ENCODE measurements at places on chromosomes 7 and 10.

GRCh38 chr10:76430061-76430645 is 998.7 kb downstream of the LRMDA start:
- DNase-seq, result no peak

DNA sequence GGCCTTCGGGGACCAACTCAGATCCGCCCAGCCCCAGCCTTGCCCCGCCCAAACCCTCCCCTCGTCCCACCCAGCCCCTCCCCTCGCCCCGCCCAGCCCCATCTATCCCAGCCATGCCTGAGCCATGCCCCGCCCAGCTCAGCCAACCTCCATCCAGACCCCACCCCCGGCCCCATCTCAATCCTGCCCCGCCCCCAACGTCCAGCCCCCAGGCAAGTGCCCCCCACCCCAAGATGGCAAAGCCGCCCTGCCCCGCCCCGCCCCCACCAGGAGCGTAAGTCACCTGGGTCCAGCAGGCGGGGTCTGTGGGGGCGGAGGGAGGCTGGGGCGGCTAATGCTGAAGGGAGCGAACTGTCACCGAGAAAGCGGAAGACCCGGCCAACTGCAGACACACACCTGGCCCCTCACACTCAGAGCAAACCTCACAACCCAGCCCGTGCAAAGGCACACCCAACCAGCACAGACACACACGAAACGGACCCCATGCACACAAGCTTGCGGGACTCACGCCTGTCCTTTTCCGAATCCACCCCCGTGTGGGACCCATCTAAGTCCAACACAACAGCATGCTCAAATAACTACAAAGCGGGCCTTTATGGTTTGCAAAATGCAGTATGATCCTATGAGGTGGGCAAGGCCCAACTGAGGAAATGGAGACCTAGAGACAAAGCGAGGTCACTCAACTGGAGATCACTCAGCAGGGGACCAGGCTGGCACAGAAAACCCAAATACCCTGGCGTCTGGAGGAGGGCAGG is 11.5 kb upstream of the OGA start:
- peak; percentile 72 for DNase-seq

DNA sequence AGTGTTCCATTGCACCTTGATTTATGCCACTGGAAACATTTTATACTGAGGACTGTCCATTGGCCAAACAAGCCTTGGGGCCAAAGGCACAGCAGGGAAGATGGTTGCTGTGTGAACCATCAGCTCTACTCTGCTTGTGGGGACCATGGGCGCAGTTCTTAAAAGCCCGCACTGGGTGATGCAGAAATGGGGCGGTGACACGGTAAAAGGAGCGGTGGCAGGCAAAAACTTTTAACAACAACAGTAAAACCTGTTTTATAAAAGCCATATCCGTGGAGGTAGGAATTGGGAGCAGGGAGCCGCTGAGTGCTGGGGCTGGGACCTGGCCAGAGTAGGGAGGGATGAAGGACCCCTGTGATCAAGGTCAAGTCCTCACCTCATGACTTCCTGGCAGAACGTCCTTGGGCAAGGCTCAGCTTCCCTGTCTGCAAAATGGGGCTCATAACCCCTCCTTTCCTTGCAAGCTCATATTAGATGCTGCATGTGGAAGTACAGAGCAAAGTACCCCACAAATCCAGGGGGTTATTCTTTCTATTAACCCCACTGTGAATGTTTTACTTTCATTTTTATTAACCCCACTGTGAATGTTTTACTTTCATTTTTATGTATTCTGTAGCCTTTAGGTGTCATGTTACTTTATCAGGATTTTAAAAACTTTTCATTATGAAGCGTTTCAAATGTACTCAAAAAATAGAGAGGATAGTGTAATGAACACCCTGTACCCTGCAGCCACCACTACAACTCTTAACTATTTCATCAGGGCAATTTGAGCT is 78.3 kb downstream of the GRK5 start:
- no peak for DNase-seq

GRCh38 chr10:132065491-132066105 is at the start of gene JAKMIP3:
JAKMIP3 (plus strand) TSS chr10:132065946; CDS start chr10:132104809, 38,863 bp downstream.
- no peak for DNase-seq

- DNase-seq, result no peak
These were observed 97.8 kb downstream of the GALNT17 start for GRCh38 chr7:71229699-71230098.

- DNase-seq, result peak; percentile 25
These were observed 1.6 kb downstream of the HOXA13 start for GRCh38 chr7:27198138-27198841.

- no peak for DNase-seq
These were observed 49.5 kb upstream of the PPP2R2D start for GRCh38 chr10:131851346-131851745.

GRCh38 chr10:98404571-98405359 is 10.2 kb downstream of the PYROXD2 start:
- DNase-seq, result peak; percentile 37

GRCh38 chr7:106312906-106313305 is 28.1 kb upstream of the NAMPT start:
- no peak for DNase-seq

GRCh38 chr7:99072126-99072525 is 71.8 kb downstream of the SMURF1 start:
- DNase-seq, result no peak

- DNase-seq, result no peak
These were observed 184.8 kb downstream of the AUTS2 start for GRCh38 chr7:69782917-69783684.

DNA sequence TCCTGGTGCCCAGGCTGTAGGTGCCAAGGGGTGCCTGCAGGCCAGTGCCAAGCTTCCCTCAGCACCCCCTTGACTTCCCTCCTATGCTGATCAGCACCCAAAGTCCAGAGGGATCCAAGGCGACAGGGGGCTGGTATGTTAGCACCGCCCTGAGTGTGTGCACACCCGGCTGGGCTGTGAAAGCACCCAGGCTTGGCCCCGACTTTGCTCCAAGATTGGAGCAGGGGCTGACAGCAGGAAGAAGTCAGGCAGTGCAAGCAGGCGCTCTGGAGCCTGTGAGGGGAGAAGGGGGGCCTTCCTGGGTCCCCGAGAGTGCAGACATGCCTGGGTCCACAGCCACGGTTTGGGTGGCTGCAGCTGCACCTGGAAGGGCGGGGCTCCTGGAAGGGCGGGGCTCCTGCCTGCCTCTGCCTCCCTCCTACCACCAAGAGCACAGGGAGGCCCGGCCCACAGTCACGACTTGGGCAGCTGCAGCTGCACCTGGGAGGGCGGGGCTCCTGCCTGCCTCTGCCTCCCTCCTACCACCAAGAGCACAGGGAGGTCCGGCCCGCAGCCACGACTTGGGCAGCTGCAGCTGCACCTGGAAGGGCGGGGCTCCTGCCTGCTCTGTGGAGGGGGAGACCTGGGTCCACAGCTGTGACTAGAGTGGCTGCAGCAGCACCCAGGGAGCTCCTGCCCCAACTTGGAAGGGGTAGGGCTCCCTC is 30.2 kb upstream of the ZMYND11 start:
- DNase-seq, result no peak

GRCh38 chr7:47190462-47190861 is 391.4 kb downstream of the TNS3 start:
- DNase-seq, result no peak

DNA sequence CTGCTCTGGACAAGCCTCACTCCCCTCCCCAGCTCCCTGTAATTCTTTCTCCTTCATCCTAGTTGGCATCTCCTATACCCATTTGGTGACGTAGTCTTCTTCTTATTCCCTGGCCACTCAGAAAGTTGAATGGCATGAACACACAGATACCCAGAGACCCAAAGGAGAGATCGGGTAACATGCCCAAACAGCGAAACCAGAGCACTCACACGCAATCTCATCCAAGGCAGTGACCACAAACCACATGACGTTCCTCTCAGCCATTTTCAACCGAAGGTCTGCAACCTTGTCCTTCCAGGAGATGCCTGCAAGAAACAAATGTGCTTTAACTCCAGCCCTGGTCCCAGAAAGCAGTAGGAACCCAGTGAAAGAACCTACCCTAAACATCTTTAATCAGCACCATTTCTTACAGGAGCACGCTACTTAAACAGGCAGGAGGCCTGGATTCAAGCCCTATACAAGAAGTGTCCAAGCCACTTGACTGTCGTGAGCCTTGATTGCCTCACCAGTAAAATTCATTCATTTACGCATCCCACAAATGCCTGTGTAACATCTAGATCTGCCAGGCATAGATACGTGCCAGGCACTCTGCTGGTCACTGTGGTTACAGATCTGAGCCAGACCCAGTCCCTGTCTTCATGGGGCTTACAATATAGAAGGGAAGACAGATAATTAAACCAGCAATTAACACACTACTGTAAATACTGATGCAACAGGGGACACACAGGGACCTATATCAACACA is 37.1 kb downstream of the XPNPEP1 start:
- no peak for DNase-seq

DNA sequence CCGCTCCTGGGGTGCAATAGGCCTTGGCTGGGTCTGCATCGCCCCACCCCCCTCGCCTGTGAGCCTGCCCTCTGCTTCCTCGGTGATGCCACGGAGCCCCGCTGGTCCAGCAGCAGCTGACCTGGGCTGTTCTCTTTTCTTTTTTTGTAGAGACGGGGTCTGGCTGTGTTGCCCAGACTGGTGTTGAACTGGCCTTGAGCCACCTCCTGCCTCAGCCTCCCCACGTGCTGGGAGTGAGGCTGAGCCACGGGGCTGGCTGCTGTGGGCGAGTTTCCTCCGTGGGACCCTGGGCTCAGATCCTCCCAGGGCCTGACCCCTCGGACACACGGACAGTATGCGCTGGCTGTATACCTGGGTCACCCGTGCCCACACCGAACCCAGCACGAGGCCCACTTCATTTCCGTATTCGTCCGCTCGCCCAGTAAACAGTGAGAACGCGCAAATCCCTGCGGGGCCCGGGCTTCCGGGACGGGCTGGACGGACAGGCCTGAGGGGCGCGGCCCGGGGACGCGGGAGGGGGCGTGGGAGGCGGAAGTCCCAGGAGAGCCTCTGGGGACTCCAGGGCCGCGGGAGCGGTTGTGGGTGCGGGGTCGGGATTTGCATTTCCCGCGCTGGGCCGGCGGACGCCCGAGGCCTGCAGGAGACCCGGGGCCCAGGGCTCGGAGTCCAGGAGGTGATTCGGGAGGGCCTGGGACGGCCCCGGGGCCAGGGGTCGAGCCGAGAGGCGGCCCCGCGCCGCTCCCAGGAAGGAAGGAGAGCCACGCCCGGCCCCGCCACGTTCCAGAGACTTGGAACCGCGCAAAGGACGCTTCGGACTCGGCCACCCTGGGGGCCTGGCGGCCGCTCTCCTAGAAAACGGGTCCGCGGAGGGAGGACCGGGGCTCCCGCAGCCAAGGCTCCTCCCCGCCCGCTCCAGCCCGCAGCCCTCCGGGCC is 57.7 kb upstream of the DNAJB6 start:
- DNase-seq, result no peak

GRCh38 chr10:44980309-44981171 is 1.9 kb upstream of the DEPP1 start:
- no peak for DNase-seq

- no peak for DNase-seq
These were observed 55.7 kb downstream of the RNF133 start for GRCh38 chr7:122643250-122643649.

DNA sequence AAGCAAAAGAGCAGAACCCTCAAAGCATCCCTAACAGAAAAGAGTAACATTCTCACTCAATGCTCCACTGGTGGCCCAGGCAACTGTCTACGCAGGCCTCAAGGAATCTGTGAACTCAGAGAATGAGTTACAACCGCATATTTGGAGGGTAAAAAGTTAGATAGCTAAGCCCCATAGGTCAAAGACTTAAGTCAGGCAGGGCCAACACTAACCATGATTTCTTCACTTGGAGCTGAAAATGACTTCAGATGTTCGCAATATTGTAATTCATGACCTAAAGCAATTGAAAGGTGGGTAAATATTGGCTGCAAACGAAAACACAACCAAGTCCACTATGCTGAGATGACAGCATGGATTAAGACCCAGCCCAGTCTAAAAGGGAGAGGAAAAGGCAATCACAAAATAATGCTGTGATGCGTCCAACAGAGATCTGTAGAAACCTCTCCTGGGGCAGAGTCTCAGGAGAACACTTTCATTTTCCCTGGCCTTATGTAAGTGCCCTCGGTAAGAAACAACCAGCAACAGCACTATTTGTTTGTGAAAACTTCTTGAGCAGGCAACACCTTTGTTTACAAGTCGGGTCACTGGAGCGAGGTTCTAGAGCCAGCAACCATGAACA is 176.5 kb downstream of the TNS3 start:
- DNase-seq, result no peak

DNA sequence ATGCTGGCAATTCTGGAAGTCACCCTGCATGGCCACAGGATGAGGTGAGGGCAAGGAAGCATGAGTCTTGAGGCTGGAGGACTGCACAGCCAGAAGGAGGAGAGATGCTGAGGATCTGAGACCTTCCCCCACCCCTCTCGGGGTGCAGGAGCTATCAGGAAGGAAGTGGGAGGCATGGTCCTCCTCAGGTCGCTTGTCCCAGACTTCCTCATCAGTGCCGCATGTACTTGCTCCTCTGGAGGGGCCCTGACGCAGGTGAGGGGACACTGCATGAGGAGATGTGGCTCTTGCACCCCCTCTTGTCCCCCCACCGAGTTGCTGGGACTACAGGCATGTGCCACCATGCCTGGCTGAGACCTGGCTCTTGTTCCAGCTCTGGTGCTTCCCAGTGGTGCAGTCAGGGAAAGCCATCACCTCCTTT is 5.7 kb upstream of the ZMIZ1 start:
- no peak for DNase-seq

- no peak for DNase-seq
These were observed 25.2 kb downstream of the SEC23IP start for GRCh38 chr10:119917777-119918176.

DNA sequence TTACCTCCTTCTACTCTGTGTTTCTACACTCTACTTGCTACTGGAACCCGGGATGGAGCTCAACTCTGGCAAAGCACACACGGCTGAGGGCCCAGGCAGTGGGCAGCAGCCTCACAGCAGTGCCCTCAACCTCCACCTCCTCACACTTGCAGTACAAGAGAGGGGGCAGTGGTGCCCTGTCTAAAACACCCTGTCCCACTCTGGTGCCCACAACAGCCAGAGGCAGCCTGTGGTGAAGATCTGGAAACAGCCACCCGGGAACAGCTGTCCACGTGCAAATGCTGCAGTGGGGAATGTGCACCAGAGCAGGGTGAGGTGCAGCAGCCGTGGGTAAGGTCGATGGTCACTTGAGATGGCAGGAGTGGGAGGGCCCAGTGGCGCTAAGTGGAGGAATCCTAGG is 13.7 kb downstream of the MAT1A start:
- no peak for DNase-seq

Data from stimulated activated CD8-positive, alpha-beta memory T cell treated with anti-CD3 and anti-CD28 coated beads, Interleukin-4, amount 100 ng/mL, for 48 hours (primary cell).